ENCODE measurements at places on chromosomes 2 and 18.

- no peak for DNase-seq
Observed at GRCh38 chr2:239813261-239814115, 211.7 kb downstream of the NDUFA10 start.

DNA sequence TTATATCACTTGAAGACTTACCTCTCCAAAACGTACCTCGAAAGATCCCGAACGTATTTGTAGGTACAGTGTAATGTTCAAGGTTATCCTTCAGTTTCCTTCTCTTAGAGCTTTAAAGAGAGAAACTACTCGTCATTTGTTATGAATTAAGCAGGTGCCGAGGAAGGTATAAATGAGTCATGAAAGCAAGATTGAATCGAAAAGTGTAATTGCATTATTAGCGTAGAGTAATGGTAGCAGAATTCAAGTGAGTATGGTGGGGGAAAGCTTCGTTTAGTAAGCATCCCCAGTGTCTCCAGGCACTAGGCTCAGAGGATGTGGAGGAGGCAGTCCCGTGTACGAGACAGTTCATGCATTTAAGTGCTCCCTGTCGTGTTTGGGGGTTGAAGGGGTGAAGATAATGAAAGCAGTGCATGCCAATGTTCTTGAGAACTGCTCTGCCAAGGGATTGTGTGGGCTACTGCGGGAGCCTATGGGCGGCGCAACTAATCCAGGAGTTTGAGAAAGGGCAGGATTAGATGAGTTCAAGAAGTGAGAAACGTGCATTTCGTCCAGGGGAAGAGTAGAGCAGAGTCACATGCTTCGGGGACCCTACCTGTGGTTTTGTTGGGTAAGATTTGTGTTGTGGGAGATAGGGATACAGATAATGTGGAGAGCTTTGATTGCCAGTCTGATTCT is 858 bp downstream of the POLR1B start:
- peak; percentile 17 for DNase-seq

DNA sequence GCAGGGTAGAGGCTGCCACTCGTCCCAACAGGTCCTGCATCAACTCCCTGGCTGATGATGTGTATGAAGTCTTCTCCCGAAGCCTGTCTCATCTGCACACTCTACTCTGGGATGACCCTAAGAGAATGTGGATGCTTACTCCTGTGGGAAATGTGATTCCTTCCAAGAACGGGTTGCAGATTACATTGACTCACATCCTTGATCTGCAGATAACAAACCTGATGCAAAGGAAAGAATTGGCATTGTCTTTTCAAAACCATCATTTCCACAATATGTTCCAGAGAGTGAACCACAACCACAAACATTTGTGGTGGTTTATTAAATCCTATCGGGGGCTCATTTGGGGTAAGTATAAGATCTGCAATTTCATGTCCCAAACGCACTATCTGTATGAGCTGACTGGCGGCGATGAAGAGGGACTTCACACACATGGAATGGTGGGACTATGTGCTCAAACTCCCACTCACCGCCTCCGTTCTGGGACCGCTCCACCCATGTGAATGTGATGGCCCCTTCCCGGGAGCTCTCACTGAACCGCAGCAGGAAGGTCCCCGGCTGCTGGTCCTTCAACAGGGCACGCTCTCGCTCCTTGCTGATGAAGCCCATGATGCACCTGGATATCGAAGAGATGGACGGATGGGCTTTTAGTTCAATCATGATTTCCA is 35.5 kb downstream of the STAT1 start:
- no peak for DNase-seq

DNA sequence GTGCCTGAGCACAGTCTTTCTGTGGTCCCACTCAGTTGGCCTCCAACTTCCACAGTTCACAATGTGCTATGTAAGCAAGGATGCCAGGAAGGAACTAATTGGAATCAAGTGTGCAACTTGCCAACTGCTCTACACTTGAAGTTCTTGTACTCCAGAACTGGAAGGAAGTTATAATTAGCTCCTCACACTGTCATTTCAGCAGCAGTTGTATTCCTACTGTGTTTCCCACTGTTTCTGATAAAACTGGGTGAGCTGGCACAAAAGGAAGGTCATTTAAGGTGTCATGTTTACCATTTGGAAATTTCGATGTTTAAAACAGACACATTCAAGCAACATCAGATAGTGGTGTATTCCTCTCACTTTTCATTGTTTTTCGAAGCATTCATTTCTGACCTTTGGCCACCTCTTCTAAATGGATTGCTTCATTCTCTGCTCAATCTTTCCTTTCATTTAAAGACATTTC is 84.2 kb downstream of the ANTXR1 start:
- DNase-seq = no peak

- DNase-seq = no peak
Observed at GRCh38 chr2:209579230-209579749, 155.4 kb downstream of the MAP2 start.

DNA sequence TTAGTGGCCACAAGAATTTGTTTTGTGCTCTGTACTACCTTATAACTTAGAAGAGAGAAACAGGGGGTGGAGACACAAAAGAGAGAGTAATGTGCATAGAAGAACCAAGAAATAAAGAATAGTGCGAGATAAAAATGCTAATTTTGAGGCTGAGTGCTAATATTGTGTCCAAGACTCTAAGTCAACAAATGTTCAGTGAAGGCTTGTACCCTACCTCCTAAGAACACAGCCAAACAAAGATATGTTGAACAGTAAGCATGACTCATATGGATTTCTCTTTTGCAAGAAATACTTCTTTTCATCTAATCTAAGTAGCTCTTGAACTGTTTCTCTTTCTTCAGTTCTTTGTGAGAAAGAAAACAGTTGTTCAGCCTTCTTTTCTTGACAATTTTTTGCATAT is 45.2 kb downstream of the GAREM1 start:
- peak; percentile 2 for DNase-seq

DNA sequence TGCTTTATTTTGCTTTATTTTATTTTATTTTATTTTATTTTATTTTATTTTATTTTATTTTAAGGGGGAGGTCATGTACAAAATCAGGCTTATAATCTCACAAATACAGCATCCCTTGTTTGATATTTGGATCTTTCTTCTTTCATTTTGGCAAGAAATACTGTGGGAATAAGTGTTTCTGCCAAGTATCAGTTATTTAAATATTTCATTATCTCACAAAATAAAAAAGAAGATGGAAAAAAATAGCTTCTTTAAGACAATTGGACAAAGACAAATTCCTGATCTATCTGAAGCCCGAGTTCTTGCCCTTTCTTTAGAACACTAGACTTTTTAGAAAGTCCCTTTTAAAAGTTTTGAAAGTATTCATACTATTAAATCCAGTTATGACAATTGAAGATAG is 560.5 kb upstream of the ZEB2 start:
- no peak for DNase-seq

- no peak for DNase-seq
Observed at GRCh38 chr2:63846487-63846886, 4.8 kb downstream of the UGP2 start.

DNA sequence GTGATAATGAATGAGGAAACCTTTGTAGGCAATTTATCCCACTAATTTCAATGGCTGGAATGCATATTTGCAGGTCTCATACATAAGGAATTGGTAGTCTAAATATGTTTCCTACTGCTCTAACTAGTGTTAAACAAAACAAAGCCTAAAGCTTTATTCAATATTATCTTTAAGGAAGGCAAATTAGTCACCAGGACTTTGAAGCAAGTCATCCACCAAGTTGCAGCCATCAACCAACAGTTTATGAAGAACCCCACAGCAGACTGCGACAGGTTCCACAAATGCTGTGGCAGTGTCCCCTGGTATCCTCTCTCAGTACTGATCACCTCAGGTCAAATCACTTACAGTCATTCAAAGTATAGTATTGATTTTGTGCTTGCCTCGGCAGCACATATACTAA is 181.5 kb upstream of the ZFP36L2 start:
- no peak for DNase-seq

GRCh38 chr18:5058768-5059695 is 138.0 kb downstream of the AKAIN1 start:
- no peak for DNase-seq

DNA sequence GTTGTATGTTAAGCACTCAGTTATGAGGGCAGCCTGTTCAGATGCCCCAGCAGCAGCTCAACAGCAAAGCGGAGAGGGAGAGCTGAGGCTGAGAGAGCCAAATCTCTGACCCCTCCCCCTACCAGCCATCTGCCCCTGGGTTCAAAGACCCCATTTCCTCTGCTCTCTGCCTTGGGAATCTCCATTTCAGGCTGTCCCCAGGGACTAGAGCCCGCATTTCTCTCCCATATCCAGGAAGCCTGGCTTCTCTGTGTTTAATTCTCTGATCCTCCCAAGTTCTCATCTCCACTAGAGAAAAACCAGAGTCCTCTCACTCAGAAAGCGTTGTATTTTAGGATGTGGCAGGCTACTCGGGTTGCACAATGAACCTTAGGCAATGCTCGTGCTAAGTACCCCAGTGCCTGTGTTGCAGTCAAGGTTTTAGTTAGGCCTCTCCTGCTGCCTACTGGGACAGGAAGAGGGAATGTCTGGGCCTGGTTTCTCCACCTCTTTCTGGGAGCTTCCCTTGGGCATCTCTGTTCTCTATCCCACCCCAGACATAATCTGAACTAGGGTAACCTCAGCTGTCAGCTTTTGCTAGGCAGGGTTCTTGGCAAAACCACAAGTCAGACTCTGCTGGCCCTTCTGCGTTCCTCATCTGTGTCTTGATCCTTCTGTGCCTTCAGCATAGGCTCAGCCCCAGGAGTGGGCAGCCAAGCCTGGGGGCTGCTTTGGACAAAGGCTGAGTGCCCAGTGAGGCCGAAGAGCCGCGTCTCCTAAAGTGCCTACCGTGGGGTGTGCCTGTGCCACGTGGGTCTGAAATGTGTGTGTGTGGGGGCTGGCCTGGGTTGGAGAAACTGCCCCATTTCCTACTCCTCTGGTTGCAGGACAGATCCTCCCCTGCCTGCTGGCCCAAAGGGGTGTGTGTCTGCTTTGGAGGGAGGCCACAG is 96.8 kb downstream of the STPG4 start:
- no peak for DNase-seq

- DNase-seq = peak; percentile 60
Observed at GRCh38 chr18:76687304-76687962, 134.9 kb upstream of the ZNF236 start.
